Activated CD8-positive, alpha-beta memory T cell treated with anti-CD3 and anti-CD28 coated beads for 4 hours (primary cell): ENCODE measurements at places on chromosomes 5 and 9.

DNA sequence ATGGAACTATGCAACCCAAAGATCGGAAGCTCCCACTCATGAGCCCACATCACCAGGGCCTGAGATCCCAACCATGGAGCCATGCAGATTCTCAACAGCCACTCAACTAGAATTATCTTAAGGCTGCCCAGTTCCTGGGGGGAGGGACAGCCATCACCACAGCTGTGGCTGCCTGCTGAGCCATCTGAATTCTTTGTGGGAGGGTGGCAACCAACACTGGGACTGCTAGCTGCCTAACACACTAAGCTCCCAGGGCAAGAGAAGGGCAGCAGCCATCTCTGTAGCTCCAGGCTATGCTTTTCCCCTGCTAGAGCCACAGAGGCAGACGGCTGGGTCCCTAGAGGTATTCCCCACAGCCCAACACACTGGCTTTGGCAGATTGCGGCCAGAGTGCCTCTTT, 251.3 kb upstream of the GRAMD2B start:
- DNase-seq = no peak

- peak; percentile 7 for DNase-seq
Observed at GRCh38 chr5:133321833-133322420, 270.1 kb downstream of the HSPA4 start.

- no peak for DNase-seq
Observed at GRCh38 chr5:167608390-167609272, 682.8 kb upstream of the WWC1 start.

DNA sequence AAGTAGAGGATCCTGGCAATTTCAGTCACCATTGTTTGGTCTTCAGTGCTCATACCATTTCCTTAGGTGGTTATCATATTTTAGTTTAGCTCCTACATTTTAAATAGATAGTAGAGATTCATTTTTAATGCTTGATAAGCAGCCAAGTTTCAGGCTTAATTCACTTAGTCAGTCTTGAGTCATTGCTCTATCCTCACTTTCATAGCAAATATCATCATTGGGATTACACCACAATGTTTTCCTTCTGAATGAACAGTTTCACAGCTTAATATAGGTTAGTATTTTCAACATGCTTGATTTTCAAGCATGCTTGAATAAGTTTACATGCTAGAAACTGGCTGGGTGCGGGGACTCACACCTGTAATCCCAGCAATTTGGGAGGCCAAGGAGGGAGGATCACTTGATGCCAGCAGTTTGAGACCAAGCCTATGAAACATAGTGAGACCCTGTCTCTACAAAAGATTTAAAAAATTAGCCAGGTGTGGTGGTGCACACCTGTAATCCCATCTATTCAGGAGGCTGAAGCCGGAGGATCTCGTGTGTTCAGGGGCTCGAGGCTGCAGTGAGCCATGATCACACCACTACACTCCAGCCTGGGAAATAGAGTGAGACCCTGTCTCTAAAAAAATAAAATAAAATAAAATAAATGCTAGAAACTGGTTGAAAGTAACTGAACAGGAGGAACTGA, 339.9 kb downstream of the ADGRV1 start:
- DNase-seq = no peak

DNA sequence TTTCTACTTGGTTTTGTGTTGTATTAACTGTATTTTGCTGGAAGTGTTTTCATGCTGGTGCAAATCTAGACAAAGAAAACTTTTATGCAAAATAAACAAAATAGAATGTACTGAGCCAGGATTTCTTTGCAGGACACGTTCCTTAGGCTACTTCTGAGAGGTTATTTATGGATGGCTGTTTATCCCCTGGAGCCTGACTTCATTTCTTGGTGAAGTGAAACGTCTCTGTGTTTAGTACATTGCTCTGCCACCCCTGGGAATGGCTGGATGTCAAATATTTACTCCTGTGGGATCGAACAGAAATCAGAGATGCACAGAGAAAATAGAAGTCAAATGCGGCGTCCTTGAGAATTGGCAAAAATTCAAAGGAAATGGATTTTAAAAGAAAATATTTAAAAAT, 327.1 kb upstream of the MPDZ start:
- DNase-seq = no peak

DNA sequence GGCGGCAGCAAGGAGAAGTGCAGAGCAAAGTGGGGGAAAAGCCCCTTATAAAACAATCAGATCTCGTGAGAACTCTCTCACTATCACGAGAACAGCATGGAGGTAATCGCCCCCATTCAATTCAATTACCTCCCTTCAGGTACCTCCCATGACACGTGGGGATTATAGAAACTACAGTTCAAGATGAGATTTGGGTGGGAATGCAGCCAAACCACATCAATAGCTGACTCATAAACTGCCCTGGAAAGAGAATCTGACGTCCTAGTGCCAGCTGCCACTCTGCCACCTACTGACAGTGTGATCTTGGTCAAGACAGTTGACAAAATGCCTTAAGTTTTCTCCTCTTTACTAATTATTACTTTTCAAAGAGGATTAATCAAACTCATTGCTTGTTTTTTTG, 128.3 kb downstream of the GPBP1 start:
- DNase-seq = no peak

- DNase-seq = no peak
Observed at GRCh38 chr5:157253547-157253946, 12.4 kb upstream of the CYFIP2 start.

GRCh38 chr9:106575823-106576222, 287.1 kb upstream of the ZNF462 start:
- no peak for DNase-seq

GRCh38 chr9:136650021-136650420, 12.7 kb upstream of the EGFL7 start:
- no peak for DNase-seq

DNA sequence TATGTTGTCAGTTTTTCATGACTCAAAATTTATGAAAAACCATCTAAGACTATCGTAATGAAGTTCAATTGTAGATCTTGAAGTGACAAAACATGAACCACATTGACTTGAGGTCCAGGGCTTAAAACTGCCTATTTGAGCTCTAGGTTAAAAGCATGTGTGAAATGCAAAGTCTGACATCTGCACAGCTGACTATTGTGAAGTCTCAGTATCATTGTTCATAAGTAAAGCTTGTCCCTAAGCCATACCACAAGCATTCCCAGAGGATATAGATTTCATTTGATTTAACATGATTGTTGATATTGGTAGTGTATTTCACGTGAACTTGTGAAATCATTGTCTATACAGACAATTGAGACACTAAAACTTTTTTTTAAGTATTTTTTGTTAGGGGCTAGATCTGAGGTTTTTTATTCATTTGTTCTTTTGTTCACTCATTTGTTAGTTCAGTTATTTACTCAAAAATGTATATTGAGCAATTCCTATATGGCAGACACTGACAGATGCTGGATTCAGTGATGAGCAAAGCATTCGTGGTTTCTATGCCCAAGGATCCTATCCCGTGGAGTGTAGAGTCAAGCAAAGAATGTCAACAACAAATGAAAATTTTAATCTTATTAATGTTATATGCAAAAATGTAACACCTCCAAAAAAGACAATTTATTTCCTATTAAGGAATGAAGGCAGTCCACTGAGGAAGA, 485.2 kb downstream of the RAB3C start:
- DNase-seq = no peak

DNA sequence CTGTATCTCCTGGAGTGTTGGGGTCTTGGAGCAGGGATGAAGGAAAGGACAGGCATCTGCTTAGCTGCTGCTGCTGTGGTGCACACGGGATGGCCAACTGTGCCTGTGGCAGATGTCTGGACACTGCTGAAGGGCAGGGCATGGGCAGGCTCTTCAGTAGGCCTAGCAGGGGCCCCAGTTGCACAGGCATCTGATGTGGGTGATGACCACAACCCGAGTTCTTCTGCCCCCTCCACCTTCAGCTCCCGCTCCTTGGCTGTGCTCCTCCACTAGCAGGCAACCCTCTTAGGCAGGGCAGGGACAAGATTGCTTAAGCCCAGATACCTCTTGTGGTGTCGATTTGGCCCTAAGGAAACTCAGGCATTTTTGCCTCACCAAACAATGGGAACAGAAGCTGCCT, 9.0 kb upstream of the MEGF10 start:
- no peak for DNase-seq

GRCh38 chr5:63820577-63820976, 141.7 kb downstream of the HTR1A start:
- DNase-seq = no peak

- no peak for DNase-seq
Observed at GRCh38 chr5:56607074-56607473, 208.3 kb upstream of the MAP3K1 start.

GRCh38 chr5:140417235-140417634, 15.6 kb downstream of the ANKHD1 start:
- no peak for DNase-seq

DNA sequence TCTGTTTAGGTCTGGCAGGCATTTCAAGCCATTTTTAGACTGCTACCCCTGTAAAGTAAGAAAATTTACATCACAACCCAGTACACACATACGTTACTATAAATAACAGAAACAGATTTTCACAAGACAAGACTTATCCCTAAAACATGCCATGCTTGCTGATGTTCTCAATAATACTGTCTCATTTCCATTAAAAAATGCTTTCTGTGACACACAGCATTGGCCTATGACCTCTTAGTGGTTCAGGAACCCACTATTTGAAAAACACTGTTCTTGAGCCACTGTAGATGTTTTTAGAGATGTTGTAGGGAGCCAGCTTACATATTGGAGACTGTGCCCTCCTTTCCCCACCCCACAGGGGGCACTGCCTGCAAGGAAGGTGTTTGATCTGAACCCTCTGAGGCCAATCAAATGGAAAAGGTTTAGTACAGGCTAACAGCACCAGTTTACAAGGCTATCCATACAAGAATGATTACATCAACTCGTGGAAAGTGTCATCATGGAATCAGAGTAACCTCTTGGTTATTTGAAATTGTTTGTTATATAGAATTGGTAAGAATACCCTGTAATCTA, 30.8 kb downstream of the ZSWIM6 start:
- DNase-seq = no peak

GRCh38 chr9:13929013-13929412, 384.9 kb downstream of the NFIB start:
- DNase-seq = no peak

DNA sequence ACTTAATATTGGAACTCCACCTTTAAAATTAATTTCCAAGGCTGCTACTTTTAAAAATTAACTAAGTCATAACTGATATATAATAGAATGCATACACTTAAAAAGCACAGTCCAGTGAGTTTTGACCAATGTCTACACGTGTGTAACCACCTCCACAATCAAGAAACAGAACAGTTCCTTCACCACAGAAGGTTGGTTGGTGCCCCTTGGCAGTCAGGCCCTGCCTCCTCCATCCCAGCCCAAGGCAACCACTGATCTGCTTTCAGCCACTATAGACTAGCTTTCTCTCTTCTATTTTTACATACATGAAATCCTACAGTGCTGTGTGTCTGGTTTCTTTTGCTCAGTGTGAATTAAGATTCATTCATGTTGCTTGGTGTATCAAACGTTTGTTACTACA, 215.2 kb downstream of the CRB2 start:
- DNase-seq = no peak

- no peak for DNase-seq
Observed at GRCh38 chr9:4148751-4149150, 151.1 kb downstream of the GLIS3 start.

GRCh38 chr5:145937432-145938250, 1.3 kb downstream of the SH3RF2 start:
- DNase-seq = no peak

DNA sequence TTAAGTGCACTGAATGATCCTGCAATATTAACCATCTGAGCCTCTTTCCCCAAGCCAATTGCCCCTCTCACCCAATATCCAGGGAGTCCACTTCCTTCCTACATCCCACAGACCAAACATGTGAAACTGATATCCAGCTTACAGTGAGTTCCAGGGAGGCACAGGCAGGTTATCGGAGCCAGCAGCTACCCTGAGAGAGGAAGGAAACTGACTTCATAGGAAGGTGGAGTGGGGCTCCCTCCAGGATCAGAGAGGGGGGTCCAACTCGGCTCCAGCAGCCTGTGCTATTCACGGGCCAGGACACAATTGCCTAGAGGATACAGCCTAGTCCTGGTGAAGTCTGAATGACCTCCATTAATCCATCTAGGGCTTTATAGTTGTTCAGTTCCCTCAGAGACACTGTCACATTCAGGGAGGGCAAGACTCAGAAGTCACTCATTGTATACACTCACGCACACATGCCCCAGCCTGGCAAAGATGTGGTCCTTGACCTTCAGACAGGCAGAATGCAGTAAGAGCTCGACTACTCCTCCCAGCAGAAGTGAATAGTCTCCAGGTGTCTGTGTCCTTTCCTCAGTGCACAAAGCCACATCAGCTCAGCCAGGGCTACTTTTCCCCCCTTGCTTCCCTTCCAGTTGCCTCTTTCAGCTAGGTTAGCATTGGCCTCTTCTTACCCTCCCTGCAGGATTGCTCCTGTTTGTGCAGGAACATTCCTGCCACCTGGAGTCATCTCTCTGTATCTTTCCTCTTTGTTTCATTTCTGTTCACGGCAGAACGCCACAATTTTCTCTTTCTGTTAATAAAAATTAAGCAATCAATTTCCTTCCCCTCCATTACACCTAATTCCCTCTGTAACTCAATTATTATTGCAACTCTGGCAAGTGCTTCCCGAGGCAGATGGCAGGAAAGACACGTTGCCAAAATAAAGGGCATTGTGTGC, 501.7 kb downstream of the ARHGEF28 start:
- no peak for DNase-seq

GRCh38 chr9:133089271-133089671, 27.5 kb downstream of the CEL start:
- no peak for DNase-seq

DNA sequence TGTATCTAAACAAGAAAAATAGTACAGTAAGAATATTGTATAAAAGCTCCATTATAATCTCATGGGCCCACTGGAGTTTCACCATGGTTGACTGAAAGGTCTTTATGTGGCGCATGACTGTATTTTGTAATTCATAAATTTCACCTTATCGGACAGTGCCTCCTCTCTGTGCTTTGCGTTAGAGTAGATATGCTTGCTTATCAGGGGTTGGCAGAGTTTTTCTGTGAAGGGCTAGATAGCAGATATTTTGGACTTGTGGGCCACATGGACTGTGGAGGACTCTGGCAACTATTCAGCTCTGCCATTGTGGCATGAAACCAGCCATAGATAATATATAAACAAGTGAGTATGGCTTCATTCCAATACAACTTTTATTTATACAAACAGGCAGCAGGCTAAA, 23.2 kb downstream of the GAPVD1 start:
- no peak for DNase-seq

- DNase-seq = no peak
Observed at GRCh38 chr5:180642181-180642775, 7.1 kb downstream of the FLT4 start.
